ENCODE measurements at places on chromosomes 5 and 9. TPM values are rescaled to one million over a fixed set of nuclear protein-coding genes. Genes with fewer than 3 reads are reported as not detected.

DNA sequence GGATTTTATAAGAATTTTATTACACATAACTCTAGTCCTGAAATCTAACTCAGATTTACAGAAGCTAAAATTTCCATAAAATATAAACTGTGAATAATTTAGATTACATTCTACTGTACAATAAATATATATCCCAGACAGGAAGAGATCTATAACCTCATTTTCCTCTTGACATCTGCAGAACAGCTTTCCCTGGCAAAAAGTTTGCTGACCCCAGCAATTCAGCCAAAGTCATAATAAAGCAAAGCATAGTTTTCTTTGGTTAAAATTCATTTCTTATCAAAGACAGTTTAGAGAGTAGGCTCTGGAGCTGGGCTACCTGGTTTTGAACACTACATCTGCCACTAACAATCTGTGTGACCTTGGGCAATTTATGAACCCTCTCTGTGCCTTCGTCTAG lies 372.5 kb downstream of the CAAP1 start:
- DNase-seq = no peak

- no peak for DNase-seq
Observed at GRCh38 chr5:56191656-56192055, 41.5 kb downstream of the ANKRD55 start.

- DNase-seq = no peak
Observed at GRCh38 chr9:137264067-137264466, 8.9 kb downstream of the NELFB start.

- no peak for DNase-seq
Observed at GRCh38 chr5:76576996-76577395, 46.2 kb downstream of the F2RL2 start.

GRCh38 chr9:79565245-79565644 lies 6.5 kb upstream of the TLE4 start:
- DNase-seq = no peak

- no peak for DNase-seq
Observed at GRCh38 chr9:115111874-115112273, 6.1 kb downstream of the TNC start.

DNA sequence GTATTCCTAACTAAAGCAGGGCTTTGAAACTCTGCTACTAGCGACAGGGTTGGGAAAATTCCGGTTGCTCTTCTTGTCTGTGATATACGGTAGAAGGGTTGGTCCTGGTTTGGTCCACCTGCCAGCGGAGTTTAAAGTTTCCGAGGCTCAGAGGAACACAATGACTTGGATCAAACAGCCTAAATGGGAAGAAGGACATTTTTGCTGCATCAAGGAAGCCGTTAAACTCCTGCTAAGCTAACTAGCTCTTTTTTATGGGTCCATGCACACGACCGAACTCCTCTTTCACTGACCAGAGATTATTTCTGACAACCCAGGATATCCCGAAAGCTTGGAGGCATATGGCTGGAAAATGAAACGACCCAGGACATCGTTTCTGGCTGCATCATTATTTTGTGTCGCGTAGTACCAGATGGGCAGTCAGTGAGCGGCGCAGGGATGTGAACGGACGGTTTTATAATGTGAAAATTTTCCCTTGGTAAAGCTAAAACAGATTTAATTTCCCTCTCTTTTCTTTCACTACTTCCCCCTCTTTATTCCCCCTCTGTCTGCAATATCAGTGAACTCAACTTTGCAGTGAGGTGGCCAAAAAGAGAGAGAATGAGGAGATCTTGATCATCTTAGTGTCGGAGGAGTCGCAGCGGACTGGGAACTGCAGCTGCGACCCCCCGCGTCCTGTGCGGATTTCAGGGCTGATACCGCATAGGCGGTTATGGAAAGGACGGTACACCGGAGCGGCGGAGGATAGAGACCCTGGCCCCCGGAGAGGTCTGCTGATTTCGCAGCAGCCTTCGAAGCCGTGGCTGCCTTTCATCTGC lies at the start of gene LURAP1L:
TSS of gene LURAP1L (plus strand) at position 160 of the 818 bp plus-strand sequence. CDS start 696 bp downstream, outside the sequence.
- DNase-seq = peak; percentile 73

GRCh38 chr9:132630811-132631210 lies 39.0 kb downstream of the DDX31 start:
- DNase-seq = no peak

DNA sequence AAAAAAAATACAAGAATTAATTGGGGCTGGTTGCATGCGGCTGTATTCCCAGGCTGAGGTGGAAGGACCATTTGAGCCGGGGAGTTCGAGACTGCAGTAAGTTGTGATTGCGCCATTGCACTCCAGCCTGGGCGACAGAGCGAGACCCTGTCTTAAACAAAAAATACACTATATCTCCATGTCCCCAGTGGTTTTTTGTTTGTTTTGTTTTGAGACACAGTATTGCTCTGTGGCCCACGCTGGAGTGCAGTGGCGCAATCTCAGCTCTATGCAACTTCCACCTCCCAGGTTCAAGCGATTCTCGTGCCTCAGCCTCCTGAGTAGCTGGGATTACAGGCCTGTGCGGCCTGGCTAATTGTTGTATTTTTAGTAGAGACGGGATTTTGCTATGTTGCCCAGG lies 1.2 kb downstream of the COQ4 start:
- no peak for DNase-seq

DNA sequence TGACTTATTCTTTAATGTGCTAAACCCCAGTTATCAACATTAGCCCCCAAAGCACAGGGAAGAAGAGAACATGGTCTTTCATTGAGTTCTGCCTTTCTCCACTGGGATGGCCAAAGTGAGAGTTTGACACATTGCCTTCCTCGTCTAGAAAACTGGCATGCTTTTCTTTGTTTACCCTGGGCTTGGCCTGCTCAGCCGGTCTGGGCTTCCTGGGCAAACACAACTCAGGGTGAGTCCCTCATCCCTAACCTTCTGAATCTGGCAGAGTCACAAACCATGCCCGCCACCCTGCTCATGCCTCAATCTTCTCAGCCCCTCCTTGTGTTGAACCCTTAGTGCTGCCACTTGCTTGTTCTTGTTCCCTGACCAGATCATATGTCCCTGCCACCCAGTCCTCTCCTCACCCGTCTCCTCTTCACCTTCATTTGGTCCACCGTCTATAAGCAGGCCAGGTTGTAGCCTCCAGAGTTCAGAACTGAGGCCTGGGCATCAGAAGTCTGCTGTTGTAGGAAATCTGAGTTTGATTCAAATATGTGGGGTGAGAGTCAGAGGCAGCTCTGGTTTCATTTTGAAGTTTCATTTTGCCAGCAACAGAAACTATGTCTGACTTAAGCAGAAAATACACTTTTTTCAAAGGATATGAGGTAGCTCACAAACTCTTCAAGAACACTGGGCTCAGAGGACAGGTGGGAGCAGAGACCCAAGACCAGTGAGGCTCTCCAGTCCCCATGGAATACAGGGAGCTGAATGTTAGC lies 217.6 kb downstream of the NDUFS4 start:
- DNase-seq = no peak

GRCh38 chr5:78243639-78244038 lies 50.9 kb downstream of the AP3B1 start:
- no peak for DNase-seq

- no peak for DNase-seq
Observed at GRCh38 chr5:132069561-132069960, 4.0 kb upstream of the CSF2 start.

GRCh38 chr5:180130291-180130869 lies 58.8 kb upstream of the RNF130 start:
- DNase-seq = peak; percentile 28

GRCh38 chr5:40356248-40356647 lies 323.5 kb upstream of the PTGER4 start:
- no peak for DNase-seq

- DNase-seq = no peak
Observed at GRCh38 chr5:5616247-5616895, 193.9 kb downstream of the ICE1 start.

DNA sequence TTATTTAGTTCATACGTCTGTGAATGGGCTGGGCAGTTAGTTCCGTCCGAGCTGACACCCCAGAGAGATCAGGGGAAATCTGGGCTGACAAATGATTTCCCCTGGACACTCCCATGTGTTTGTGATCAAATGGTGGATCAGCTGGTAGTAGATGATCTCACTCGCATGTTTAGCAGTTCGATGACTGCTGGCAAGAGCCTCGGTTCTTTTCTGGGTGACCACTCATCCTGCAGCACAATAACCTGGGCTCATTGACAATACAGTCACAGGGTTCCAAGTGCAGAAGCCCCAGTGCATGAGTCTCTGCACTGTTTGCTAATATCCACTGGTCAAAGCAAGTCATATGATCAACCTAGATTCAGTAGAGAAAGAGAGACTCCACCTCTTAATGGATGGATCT lies 155.9 kb downstream of the NR2F1-AS1 start:
- DNase-seq = no peak

- no peak for DNase-seq
Observed at GRCh38 chr5:41539454-41539853, 29.1 kb upstream of the PLCXD3 start.

GRCh38 chr5:109711673-109712072 lies 21.9 kb downstream of the MAN2A1 start:
- DNase-seq = no peak

DNA sequence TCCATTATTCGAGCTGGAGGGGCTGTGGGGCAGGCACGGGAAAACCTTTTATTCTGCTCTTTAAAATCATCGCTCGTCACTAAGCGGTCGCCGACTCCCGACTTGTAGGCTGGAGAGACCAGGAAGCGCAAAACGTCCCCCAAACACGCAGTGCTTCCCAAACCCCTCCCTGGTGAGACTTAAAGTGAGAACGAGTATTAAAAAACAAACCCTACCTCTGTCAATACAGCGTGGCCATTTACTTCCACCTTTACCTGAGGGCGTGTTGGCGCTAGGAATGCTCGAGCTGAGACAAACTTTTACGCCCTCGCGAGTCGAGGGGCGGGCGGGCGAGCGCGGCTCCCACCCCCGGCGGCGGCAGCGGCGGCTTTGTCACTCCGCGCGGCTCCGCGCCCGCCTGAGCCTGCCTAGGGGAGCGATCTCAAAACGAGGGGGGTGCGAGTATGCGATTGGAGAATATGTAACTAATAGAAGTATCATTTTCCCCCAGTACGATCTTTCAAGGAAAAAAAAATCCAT lies at the start of gene NR2F1-AS1:
TSS of gene NR2F1-AS1 (minus strand) at position 293 of the 519 bp plus-strand sequence.
- DNase-seq = no peak

- no peak for DNase-seq
Observed at GRCh38 chr9:124370896-124371582, 44.2 kb downstream of the PSMB7 start.

DNA sequence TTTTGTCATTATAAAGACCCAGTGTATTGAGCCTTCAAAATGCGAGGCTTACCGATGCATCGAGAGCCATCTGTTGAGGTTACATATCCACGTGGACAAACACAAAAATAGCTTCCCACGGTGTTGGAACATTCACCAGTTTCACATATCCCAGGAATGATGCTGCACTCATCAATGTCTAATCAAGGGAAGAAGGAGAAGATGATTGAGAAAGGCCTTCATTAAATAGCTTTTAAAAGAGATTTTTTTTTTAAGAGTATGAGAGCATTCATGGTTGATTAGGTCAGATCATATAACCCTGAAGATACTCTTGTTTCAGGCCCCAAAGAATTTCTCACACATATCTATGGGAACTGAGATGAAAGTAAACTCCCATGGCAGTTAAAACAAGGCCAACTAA lies 129.4 kb downstream of the FBN2 start:
- DNase-seq = no peak

DNA sequence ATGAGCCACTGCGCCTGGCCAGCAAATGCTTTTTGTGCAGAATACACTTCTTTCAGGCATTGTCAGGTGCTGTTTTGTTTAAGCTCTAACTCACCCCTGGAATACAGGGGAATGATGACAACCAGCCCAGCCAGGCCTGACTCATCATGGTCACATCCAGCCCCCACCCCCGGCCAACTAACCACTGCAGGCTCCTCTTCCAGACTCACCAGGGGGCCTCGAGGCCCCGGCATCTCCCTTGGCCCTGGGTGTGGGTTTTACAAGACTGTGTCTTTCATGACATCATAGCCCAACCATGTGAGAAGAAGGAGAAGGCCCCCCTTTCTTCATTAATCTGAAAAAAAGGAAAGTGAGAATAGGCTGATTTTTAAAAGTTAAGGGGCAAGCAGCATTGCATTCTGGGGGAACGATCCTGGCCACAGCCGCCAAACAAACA lies 35.5 kb downstream of the OLFML2A start:
- DNase-seq = no peak

GRCh38 chr9:95045751-95046150 lies 271.8 kb downstream of the FANCC start:
- no peak for DNase-seq

- no peak for DNase-seq
Observed at GRCh38 chr5:135034963-135035677, 1.1 kb upstream of the PITX1 start.

DNA sequence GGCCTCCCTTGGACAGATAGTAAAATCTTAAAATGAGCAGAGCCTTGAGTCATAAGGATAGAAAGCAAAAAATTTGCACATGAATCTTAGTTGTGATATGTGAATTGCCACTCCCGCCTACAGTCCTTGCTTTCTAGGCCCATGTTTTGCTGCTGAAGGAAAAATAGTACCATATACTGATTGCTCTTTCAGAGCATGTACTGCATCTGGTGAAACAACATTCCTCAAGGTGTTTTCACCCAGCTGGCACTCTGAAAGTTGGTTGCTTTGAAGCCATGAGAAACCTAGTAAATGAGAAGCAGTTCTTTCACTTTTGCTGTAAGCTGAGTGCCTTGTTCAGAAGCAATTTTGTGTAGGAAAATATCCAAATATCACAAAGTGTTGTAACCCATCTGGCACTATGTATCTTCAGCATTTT lies 10.3 kb downstream of the CDC37L1 start:
- no peak for DNase-seq

GRCh38 chr5:152632360-152632759 lies 227.3 kb upstream of the NMUR2 start:
- no peak for DNase-seq

DNA sequence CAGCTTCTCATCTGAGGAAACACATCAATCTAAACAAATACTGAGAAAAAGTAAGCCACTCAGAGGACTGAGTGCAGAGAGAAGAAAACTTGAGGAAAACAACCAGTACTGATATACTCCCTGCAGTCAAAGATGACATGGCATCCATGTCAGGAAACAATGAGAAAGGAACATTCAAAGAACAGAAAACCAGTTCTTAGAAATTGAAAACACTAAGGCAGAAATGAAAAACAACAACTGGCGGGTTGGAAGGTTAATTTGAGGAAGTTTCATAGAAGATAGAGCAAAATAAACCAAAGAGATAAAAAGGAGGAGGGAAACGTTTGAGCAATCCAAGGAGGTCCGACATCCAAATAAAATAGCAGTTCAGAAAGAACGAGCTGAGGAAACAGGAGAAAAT lies 475.2 kb downstream of the HINT1 start:
- DNase-seq = no peak

- DNase-seq = no peak
Observed at GRCh38 chr5:9733486-9733885, 103.3 kb upstream of the TAS2R1 start.

GRCh38 chr5:122419142-122419894 lies 107.3 kb downstream of the SNCAIP start:
- DNase-seq = no peak

The NMUR2 gene
- total RNA-seq = not detected

The ANGPTL2 gene
- 14.0 TPM for total RNA-seq

The OTULIN gene
- total RNA-seq = 35.0 TPM

The RMRP gene
- 2,659 TPM for total RNA-seq

The OGN gene
- 3.3 TPM for total RNA-seq

The YTHDC2 gene
- total RNA-seq = 28.0 TPM

The GABBR2 gene
- not detected for total RNA-seq

The SMIM27 gene
- total RNA-seq = not detected

The SLC2A8 gene
- total RNA-seq = 55.7 TPM

The ZNF883 gene
- not detected for total RNA-seq

All from Peyer's patch (tissue), 4 donors.